ENCODE measurements at places on chromosomes 1 and 21.

DNA sequence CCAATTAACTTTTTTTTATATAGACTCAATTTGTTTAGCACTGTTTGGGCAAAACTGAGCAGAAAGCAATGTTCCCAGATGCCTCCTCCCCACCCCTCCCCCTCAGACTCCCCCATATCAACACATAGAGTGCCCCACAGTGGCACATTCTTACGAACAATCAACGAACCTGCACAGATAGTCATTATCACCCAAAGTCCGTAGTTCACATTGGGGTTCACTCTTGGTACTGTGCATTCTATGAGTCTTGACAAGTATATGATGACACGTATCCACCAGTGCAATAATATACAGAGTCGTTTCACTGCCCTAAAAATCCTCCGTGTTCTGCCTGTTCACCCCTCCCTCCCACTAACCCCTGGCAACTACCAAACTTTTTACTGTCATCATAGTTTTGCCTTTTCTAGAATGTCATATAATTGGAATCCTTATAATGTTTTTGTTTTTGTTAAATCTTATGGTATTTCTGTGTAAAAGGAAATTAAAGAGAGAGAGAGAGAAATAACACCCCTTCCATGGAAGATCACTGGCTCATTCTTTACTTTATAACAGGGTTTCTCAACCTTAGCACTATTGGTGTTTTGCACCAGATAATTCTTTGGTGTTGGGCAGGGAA lies 37.2 kb upstream of the HNRNPU start:
- no peak for DNase-seq

DNA sequence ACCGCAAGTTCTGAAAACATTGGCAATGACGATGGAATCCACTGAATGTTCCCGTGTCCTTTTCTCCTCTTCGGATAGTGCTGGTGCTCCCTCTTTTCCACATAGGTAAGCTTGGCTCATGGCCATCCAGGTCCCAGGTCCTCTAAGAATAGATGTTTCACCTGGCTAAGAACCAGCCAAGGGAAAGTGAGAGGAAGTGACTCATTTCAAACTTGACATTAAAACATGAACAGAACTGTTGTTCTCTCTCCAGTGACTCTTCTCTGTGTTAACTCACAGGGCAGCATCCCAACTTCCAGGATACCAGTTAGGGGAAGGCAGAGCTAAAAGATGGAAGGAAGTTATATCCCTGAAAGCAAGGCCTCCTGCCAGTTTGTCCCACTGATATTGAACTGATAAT lies 493.8 kb upstream of the CHRM3 start:
- no peak for DNase-seq

DNA sequence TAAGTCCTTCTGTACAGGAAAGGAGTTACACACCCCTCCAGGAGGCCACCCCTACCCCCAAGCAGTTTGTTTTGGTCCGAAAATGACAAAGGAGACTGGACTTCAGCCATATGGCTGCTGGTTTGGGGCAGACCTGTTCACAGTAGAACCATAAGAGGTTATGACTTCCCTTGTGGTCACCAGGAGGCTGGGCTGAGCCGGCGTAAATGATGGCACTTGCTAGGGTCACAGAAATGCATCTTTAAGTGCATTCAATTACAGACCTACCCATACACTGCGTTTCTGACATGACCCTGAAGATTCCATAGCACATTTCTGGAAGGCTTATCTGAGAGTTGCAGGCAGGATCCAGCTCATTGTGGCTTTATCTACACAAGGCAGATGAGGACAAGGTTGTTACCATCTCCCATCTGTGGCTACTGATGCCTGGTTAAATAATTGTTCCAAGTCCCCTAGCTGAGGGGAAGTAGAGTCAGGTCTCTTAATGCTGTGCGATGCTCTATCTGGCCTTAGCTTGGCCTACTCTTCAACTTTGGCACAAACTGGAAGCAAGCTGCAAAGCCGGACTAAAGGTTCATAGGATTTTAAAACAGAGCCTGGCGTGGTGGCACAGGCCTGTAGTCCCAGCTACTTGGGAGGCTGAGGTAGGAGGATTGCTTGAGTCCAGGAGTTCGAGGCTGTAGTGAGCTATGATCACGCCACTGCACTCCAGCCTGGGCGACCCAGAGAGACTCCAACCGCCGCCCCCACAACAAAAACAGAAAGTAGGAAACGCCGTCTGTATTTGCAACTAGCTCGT lies 1.7 kb upstream of the TRIM67 start:
- no peak for DNase-seq

DNA sequence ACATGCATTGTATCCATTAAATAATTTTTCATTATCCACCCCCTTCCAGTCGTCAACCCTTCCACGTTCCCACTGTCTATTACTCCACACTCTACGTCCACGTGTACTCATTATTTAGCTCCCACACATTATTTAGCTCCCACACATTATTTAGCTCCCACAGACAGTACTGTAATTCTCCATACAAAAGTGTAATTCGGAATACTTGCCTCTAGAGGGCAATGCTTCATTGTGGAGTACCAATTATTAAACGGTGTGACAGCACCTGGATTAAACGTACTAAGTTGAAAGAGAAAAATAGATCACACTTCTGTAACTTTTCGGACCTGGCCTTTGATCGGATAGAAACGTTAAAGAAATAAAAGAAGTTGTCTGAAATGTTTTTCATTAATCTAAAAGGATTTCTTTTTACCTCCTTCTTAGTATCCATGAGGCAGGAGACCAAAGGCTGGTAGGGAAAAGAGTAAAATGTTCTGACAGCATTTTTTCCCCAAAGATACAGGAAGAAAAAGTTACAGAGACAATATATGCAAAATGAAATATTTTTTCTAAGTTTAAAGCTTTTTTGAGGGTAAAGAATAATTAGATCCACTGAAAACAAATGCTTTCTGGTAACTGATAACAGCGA lies 99.2 kb downstream of the LHX8 start:
- no peak for DNase-seq

DNA sequence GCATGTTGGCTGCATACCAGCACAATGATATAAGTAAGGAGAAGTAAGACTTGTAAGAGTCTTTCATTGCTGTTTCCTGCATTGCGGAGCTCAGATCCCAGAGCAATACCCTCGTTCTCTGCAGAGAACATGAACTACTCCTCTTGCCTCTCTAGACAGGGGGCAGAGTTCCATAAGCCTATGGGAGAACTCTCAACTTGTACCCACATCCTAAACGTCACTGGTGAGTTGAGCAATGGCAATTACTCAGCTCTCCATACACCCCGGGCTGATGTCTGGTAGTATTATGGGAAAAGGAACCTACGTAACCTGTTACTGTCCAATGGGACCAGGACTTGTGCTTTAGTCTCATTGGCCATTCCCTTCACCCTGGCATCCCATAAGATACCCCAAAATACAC lies 27.3 kb upstream of the ZNF496 start:
- no peak for DNase-seq

GRCh38 chr1:212310383-212310782 lies 25.2 kb downstream of the PPP2R5A start:
- DNase-seq = no peak

All from activated CD8-positive, alpha-beta memory T cell treated with anti-CD3 and anti-CD28 coated beads for 1 hour (primary cell).